Stromal cell of bone marrow (primary cell): ENCODE measurements at places on chromosomes 7 and 10.

DNA sequence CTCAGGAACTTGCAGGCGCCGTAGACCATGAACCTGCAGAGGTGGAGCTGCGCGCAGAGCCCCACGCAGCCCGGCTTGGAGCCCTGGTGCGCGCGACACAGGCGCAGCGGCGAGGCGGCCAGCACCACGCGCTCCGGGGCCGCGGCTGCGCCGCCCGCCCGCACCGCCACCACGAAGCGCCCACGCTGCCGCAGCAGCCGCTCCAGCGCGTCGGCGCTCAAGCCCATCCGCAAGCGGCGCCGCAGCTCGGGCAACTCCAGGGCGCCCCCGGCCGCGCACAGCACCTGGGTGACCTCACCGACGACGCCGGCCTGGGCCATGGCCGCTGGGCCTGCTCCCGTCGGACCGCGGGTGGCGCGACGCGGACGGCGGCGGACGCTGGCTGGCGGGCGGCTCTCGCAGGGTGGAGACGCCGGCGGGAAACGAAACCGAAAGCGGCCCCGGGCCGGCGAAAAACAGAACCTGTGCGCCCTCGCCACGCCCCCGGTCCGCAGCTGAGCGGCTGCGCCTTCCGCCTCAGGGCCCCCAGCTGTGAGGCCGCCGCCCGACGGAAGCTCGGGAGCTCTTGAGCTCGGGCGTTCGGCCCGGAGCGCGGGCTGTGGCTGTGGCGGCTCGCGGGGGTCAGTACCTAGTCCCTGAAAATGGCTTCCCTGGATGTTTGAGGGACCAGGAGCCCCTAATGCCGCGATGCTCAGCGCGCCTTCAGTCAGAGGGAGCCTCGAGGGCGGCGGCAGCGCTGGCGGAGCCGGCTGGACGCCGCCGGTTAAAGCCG lies at the start of gene PARP12:
Gene PARP12, minus strand, starts transcription at position 424 of the 772 bp plus-strand sequence. Its CDS starts 104 bp downstream, at position 320.
- peak; percentile 61 for DNase-seq

DNA sequence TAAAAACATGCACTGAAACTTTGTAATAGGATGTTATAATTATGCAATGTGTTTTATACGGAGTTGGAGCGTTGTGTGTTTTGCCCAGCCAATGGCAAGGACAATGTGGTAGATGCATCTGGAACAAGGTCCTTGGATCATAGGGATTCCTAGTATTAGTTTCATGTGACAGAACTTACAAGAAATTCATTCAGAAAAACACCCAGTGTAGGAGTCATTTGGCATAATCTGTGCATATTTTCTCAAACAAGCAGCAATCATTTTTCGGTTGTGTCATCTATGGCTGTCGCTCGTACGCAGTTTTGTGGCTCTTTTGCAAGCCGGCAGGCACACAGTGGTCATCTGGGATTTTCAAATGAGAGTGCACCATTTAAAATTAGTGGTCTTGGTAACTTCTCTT lies 19.8 kb downstream of the CREB5 start:
- peak; percentile 36 for DNase-seq

GRCh38 chr7:55065511-55066229 lies 46.9 kb downstream of the EGFR start:
- DNase-seq, result peak; percentile 65

GRCh38 chr10:100004805-100005510 lies 4.8 kb downstream of the DNMBP start:
- no peak for DNase-seq

DNA sequence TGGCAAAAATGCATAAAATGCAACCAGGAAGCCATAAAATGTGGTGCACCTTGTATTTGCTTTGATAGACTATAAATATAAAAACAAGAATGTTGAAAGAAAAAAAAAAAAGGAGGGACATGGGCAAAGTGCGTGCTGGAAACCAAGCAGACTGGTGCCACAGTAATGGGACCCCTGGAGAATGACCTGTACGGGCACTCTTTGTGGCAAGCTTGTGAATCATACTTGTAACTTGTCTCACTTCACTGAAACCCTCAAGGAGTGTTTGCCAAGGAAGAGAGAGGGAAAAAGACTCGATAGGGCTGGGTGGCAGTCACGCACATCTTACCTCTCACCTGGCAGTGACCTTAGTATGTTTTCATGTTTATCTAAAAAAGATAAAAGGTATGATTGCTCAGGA lies 1183.6 kb downstream of the GATA3 start:
- no peak for DNase-seq

GRCh38 chr7:137345799-137346449 lies 2.4 kb upstream of the PTN start:
- DNase-seq, result no peak
